ENCODE measurements at places on chromosomes 13 and 19.

DNA sequence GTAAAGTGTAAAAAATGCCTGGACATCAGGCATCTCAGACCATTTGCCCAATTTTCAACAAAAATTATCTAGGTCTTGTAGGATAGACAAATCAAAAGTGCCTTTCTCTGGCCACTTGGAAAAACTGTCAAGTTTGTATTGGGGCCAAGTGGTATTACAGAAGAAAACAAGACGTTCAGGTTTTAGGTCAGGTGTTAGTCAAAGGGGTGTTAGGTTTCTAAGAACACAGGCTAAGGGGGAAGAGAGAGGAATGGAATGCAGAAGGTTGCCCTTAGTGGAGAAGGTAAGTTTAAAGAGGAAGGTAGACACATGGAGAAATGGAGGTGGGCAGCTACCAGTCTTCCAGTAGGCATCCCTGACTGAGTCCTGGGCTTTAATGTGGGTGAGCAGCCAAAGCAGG, 19.9 kb upstream of the ZNF561 start:
- no peak for DNase-seq

GRCh38 chr13:36418022-36418805, 14.1 kb upstream of the CCNA1 start:
- peak; percentile 73 for DNase-seq

DNA sequence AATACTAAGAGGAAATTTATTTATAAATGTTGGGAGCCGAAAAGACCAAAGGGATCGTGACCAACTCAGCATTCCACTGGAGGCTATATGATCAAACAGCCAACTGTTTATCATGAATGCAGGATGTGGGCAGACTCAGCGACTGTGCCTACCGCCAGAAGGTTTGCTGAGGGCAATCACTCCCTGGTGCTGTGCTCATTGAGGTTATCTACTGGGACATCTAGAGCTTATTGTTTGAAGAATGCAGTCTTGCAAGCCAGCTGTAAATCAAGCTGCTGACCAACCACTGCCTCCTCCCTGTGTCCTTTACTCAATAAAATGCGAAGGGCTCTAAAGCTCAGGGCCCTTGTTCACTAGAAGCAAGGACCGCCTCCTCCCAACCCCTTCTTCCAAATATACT, 8.5 kb upstream of the XPO4 start:
- DNase-seq = no peak

- no peak for DNase-seq
These were observed 431.7 kb downstream of the KLF12 start for GRCh38 chr13:73702419-73703071.

- peak; percentile 51 for DNase-seq
These were observed 616 bp downstream of the TSHZ3 start for GRCh38 chr19:31348481-31349159.

DNA sequence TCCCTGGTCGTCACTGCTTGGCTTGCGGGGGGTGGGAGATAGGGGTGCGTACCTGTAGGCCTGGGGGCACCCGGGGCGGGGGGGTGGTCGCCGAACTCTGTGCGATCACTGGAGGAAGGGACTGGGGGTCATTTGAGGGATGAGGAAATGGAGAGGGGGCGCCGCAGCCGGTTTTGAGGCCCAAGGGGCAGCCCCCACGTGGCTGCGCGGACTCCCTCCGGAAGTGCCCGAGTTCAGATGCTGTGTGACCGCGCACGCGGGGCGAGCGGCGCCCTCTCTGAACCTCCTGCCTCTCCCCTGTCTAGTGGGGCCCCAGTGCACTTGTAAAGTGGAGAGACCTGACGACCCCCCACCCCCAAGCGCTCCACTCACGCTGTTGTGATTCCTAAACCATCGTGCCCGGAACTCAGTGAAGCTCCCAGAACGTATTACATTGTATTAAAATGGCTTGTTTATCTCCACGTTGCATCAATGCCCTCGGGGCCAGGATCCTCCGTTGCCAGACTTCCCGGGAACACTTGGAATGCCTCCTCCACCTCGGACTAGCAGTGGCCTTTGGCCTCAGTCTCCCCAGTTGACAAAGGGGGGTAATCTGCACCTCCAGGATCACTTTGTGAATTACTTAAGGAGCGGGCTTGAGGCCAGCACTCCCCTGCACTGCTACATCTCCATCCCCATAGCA, 3.0 kb upstream of the NANOS3 start:
- DNase-seq = no peak

DNA sequence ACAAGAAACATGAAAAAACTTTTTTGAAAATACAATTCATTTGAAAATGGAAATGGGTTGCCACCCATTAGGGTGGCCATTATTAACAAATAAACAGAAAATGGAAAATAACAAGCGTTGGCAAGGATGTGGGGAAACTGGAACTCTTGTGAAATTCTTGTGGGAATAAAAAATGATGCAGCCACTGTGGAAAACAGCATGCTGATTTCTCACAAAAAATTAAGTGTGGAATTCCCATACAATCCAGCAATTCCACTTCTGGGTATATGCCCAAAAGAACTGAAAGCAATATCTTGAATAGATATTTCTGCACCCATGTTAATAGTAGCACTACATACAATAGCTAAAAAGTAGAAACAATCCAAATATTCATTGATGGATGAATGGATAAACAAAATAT, 165.2 kb downstream of the DCLK1 start:
- no peak for DNase-seq

- peak; percentile 55 for DNase-seq
These were observed 18.9 kb upstream of the ZNRF4 start for GRCh38 chr19:5436106-5436947.

- DNase-seq = no peak
These were observed 642 bp downstream of the ZNF571 start for GRCh38 chr19:37593996-37594303.

GRCh38 chr13:28531077-28531844, 36.3 kb upstream of the FLT1 start:
- DNase-seq = no peak

DNA sequence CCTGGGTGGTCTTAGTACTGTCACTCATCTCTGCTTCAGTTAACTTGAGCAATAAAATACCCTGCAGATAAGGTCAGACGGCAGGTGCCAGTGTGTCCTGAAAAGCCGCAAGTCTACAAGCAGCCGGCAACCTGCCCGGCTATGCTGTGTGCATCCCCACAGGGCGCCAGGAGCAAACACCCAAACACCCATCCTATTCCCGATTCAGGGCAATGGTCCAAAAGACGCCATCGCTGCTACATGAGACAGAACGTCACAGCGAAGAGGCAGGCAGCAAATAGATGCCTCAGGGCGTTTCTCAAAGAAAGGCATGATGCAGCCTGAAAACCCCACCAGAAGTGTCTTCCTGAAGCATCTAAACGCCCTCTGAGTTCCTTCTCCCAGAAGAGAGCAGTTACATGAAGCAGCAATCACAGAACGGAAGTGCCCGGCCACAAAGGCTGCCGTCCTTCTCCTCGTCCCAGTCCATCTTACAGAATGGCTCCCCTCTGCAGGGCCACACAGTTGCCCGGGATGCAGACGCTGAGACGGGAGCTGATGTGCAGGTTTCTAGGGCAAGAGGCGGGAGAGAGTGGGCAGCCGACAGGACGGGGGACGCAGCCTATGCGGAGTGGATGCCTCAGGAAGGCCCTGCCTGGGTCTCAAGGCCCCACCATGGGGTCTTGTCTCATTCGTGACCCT, 35.1 kb downstream of the RASA3 start:
- no peak for DNase-seq

GRCh38 chr19:39158646-39159260, 33.2 kb downstream of the PAK4 start:
- DNase-seq = no peak

- DNase-seq = no peak
These were observed 16.0 kb downstream of the RYR1 start for GRCh38 chr19:38449518-38449917.

- no peak for DNase-seq
These were observed 152.5 kb downstream of the RGCC start for GRCh38 chr13:41609828-41610227.

GRCh38 chr13:98664047-98664446, 87.1 kb upstream of the STK24 start:
- peak; percentile 89 for DNase-seq
